Lung microvascular endothelial cell (primary cell): ENCODE measurements at places on chromosomes 7 and 10. TPM values are rescaled to one million over a fixed set of nuclear protein-coding genes. Genes with fewer than 3 reads are reported as not detected.

The PHYH gene
- total RNA-seq: 7.2 and 12.1 TPM in 2 replicates

The CRYGN gene
- total RNA-seq: not detected in 2 replicates

The HOXA3 gene
- 2.4 and 5.0 TPM in 2 replicates for total RNA-seq

DNA sequence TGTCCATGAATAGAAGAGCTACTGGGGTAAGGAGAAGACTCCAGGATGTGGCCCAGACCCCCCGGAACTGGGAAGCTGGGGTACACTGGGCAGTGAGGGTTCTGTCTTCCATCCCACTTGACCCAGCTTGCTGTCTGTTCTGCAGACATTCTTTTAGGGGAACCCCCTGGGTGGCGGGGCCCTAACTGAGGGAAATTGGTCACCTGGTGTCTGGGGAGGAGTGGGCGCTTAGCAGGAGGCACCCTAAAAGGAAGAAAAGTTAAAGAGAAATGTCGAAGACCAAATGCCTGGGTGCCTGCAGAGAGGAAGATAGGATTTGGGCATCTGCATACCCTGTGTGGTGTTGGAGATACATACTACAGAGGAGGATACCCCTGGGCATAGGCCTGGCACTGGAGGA, 1.0 kb downstream of the AP1S1 start:
- no peak for DNase-seq

DNA sequence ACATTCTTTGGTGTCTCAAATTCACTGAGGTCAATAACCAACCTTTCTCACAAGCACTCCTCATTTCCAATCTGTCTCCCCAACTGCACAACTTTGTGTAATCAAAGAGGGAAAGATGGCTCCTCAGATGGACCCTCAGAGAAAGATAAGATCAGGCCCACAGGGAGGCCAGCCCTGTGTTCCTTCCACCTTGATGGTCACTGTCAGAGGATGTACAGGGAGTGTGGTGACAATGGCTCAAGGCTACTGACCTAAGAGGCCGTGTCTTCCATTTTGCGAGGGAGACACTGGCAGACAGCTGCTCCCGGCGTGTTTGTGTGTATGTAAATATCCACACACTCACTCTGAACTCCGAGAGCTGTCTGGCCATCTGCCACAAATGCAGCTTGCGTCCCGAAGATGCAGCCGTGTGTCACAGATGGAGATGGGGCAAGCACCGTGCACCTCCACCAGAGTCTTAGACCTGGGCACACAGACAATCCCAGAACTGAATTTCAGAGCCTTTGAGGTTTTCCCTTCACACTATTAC, 712.1 kb upstream of the NRP1 start:
- DNase-seq: no peak

DNA sequence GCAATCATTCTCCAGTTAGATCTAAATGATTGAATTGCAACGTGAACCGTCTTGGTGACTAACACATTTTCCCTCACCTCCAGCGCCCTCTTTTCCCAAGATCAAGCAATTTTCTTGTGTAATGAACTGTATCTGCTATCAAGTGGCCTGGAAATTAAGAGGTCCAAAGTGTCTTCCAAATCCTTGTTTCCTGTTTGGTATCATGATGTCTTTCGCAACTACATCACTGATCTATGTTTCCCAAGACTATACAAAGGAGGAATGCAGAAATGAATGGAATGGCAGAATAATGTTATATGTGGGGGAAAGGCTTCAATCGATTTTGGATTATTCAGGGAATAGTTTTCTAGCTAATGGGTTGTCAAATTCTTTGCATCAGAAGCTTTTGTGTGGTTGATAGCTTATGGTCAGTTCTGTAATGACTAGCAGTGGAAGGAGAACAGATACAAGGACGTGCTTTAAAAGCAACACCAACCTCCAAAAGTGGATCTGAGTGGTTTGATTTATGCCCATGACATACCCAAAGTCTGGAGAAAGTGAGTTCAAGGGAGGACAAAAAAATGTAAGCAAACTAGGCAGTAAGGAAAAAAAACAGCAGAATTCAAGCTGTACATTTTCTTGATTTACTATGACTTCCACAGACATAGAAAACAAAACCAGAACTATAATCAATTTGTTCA, 14.6 kb upstream of the ZEB1 start:
- no peak for DNase-seq

DNA sequence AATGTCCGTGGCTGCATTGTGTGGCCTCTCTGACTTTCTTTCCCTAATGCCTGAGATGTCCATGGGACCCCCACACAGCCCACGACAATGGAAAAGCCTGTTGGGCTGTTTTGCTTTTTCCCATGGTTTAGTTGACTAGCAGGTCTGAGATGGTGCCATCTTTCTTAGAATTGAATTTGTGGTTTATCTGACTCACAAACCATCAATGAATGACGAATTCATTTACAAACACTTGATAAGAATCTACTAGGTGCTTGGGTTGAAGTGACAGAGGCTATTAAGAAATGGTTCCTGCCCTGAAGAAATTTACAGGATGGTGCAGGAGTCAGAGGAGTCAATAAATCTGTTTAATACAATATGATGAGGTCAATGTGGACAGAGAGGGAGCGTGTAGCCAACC, 75.4 kb downstream of the OTUD1 start:
- DNase-seq: no peak

GRCh38 chr7:106883456-106884026, 18.5 kb downstream of the PIK3CG start:
- DNase-seq: no peak

- DNase-seq: no peak
Measured at GRCh38 chr7:158375034-158375433, 212.6 kb downstream of the PTPRN2 start.

- DNase-seq: peak; percentile 59
Measured at GRCh38 chr7:119175911-119176627, 951.6 kb downstream of the ANKRD7 start.

GRCh38 chr10:43117031-43117776, 21.0 kb upstream of the CSGALNACT2 start:
- no peak for DNase-seq
